ENCODE measurements at places on chromosomes 12 and 14.
A peak's percentile ranks its signal among the peaks of the same experiment; 100 is the strongest.

DNA sequence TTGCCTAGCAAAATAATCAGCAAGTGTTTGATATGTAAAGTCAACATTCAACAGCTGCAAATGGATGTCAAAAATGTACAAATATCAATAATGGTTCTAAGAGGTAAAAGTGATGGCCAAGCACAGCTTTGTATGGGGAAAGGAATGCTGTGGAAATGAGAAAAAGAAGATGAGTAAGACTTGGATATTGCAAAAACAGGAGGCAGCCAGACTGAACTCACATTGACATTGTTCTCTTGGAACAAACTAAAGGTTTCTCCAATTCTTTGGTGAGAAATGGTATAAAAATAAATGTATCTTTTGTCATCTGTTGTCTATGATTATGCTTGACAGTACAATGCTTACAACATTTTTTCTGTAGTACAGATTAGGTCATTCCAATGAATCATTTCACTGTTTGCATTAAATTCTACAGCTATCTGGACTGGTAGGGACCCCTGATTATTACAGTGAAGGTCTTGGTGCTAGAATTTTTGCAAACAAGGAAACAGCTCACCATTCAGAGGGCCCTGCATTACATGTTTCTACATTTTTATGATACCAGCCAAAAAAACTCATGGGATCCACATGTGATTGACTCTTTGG, 465.7 kb downstream of the NOVA1 start:
- no peak for DNase-seq

DNA sequence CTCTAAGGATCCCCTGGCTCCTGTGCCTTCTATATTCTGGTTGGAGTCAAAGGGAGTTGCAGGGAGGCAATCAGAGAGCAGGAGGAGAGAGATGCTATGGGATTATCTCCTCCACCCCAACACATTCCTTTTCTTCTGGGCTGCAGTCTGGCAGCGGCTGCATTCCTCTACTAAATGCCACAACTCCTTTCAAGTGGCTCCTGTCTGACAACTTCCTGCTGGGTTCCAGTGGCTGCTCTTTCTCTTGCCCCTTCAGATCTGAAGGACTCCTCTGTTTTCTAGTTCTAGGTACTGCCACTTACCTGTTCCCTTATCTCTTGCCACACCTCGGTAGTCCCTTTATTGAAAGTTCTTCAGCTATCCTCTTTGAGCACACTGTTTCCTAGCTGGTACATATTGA, 425.0 kb downstream of the SNAPC1 start:
- no peak for DNase-seq

- DNase-seq = no peak
These were observed 11.8 kb upstream of the GPR132 start for GRCh38 chr14:105076805-105077648.

DNA sequence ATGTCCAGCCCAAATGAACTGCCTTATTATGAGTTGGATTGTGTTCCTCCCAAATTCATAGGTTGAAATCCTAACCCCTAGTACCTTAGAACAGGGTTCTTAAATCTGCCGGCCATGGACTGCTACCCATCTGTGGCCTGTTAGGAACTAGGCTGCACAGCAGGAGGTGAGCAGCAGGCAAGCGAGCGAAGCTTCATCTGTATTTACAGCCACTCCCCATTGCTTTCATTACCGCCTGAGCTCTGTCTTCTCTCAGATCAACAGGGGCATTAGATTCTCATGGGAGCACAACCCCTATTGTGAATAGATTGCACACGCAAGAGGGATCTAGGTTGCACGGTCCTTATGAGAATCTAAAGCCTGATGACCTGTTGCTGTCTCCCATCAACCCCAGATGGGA, 9.8 kb upstream of the EML5 start:
- no peak for DNase-seq

DNA sequence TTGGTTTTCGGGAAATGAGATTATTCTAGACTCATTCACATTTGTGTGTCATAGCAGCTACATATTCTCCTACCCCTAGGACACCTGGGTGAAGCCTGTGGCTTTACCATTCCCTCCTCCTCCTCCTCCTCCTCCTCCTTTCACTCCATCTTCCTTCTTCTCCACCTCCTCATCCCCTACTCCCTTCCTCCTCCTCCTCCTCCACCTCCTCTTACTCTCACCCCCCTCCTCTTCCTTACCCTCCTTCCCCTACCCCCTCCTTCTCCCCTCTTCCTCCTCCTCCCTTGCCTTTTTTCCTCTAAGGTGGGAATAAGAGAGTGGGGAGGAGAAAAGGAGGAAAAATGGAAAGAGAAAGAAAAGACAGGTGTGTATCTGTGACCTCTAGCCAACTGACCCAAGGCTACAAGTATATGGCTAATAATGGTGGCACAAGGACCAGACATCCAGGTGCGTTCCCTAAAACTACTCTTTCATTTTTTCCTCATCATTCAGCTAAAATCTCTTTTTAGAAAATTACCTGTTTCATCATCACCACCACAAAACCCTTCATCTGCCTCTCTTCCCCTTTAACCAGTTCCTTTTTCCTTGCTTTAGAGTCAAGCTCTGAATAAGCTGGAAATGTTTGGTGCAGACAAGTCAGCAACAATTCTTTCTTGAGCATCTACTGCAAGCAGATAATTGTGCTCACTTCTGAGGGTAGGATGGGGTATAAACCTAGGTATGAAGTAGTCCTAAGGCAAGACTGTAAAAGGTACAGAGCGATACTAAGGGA, 149.8 kb upstream of the FOXN3 start:
- no peak for DNase-seq

- DNase-seq = no peak
These were observed 439.4 kb downstream of the PCNX1 start for GRCh38 chr14:71346685-71347084.

- no peak for DNase-seq
These were observed 304.8 kb upstream of the ATP2B1 start for GRCh38 chr12:90013409-90013808.

DNA sequence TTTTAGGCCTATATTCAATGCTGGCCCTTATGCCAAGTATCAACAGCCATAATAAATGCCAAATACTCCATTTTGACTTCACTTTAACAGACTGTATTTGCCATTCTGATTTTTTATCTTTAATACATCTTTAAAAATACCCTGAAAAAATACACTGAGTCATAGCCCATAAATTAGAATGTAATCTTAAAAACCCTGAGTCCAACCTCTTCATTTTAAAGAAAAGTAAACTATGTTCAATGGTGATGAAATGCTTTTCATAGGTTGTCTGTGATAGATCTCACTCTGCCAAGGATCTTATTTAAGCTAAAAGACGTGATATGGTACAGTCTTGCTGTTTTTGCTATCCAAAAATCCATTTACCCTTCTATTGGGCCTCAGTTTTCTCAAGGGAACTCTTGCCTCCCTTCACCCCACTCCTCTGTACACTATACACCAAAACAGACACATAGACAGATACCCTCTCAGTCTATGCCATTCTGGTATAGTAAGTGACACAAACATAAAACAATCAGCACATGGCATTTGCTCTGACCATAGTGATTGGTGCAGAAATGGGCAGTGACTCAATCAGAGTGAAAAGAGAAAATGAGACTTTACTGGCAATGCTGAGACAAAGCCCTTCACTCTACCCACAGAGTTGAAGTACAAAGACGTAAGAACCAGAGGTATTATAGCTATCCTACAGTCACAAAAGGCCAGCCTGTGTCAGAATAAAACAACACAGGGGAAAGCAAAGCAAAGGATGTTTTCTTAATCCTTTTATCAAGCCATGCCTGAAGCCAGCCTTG, 49.1 kb downstream of the BTG1 start:
- DNase-seq = no peak

DNA sequence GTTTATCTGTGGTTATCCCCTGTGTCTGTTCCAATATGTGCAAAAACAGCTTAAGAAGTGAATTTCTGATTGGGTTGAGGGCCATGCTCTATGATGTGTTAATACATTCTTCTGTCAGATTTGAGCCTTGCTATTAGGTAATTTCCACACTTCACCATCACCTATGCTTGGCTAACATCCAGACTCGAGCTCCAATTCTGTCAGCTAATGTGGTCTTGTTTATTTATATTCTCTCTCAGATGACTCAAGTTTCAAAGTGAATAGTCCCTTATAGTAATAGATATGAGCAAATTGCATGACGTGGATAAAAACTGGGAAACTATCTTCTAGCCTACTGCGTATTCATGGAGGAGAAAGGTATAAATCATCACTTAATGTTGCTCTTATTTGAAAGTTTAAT, 451.3 kb downstream of the SNAPC1 start:
- DNase-seq = no peak

- no peak for DNase-seq
These were observed 9.2 kb upstream of the HIP1R start for GRCh38 chr12:122825773-122826724.

DNA sequence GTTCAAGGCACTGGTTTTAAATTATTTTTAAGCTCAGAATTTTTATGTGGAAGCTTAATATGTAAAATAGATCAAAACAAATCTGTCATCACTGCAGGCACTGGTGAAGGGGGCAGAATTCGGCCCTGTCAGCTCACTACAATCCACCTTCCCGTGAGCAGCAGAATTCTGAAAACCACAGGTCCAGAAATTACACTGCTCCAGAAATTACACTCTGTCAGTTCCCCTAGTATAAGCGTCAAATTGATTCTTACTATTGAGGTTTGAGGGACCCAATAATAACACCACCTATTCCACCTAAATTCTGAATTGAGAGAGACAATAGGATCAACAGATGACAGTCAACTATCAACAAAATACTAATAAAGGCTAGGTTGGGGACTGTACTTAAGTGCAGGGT, 245.5 kb downstream of the PHLDA1 start:
- no peak for DNase-seq

DNA sequence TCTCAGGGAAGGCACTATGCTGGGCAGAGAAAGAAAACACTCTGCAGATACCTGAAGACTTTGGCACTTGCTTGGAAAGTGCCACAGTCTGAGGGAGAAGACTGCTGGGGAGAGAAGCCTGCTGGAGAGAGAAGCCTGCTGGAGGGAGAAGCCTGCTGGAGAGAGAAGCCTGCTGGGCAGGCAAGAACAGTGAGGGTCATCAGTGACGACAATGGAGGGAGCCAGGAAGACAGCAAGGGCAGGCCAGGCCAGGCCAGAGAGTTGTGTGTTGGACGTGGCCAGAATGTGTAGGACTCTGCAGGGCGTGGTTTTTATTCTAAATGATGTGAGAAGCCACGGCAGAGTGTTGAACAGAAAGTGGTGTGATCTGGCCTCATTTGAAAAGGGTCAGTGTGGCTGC, 185.3 kb upstream of the ABCD2 start:
- DNase-seq = no peak

- DNase-seq = no peak
These were observed 110.7 kb downstream of the BTG1 start for GRCh38 chr12:92034858-92035401.

DNA sequence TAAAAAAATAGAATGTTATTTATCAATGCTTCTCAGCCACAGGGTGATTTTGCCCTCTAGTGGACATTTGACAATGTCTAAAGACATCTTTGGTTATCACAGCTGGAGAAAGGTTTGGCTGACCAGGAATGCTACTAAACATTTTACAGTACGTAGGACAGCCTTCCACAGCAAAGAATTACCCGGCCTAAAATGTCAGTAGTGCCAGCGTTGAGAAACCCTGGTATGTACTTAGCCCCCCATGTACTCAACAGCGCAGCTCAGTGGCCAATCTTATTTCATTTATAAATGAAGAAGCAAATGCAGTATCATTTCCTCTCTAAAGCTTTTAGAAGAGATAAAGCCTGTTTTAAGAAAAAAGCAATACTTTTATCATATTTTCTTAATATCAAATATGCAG, 5.8 kb downstream of the MARK3 start:
- DNase-seq = no peak

GRCh38 chr12:118534003-118534402, 157.6 kb downstream of the SUDS3 start:
- DNase-seq = no peak

DNA sequence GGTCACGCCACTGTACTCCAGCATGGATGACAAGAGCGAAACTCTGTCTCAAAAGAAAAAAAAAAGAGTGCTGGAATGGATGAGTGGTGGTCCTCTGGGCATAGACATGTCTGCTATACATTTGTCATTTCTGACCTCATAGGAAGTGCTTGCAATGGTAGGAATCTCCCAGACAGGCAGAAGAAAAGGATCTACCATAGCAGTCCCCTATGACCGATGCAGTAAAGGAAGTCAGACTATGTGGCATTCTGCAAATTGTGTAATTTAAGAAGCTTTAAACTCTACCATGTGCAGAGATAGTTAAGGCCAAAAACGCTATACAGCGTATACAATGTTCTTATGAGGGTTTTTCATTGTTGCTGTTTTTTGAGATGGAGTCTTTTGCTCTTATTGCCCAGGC, 24.7 kb upstream of the RAP1B start:
- no peak for DNase-seq

DNA sequence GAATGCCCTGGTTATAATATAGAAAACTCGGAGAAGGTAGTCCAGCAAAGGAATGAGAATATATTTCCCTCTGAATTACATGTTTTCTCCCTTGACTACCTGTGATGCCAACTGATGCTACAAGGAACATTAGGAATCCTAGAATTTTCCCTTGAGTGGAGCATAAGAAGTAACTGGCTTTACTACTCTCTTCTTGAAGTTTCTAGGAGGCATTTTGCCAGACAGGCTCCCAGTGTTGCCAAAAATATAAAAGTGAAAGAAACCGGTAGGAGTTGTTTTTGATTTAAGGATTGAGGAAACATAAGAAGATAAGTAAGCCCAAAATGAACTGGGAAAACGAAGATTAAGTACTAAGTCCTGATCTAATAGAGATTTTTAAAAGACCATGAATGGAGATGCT, 693.4 kb downstream of the NOVA1 start:
- DNase-seq = no peak

- DNase-seq = no peak
These were observed 362.3 kb downstream of the GLT1D1 start for GRCh38 chr12:129215556-129215955.

- peak; percentile 28 for DNase-seq
These were observed 67.9 kb upstream of the BEGAIN start for GRCh38 chr14:100654814-100655740.

DNA sequence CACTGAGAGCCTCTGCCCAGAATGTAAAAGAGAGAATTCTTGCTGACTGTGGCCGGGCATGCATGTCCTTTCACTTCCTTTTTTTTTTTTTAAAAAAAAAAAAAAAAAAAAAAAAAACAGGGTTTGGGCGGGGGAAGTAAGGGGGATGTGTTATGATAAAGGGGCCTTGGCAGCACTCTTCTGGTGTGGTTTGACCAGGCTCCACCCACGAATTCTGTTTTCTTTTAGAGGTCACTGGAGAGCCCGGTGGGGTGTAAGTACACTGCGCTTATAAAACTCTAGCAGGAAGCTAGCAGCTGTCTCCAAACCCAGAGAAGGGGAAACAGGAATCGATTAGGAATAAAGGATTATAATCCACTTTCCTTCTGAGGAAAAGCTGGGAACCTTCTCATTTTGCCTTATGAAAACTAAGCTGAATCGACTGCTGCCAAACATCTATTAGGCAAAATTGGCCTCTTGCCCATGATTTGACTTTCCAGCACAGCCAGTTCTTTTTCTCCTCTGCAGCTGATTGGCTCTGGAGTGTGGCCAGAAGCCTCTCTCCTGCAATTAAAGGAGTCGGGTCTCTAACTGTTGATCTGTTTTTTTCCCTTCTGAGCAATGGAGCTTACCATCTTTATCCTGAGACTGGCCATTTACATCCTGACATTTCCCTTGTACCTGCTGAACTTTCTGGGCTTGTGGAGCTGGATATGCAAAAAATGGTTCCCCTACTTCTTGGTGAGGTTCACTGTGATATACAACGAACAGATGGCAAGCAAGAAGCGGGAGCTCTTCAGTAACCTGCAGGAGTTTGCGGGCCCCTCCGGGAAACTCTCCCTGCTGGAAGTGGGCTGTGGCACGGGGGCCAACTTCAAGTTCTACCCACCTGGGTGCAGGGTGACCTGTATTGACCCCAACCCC, 27.7 kb upstream of the HIGD1C start:
- DNase-seq = no peak

Measured in activated CD8-positive, alpha-beta memory T cell treated with anti-CD3 and anti-CD28 coated beads for 1 hour (primary cell).